AG04450 (cell line): ENCODE measurements at places on chromosomes 5 and 9.
A peak's percentile ranks its signal among the peaks of the same experiment; 100 is the strongest.

DNA sequence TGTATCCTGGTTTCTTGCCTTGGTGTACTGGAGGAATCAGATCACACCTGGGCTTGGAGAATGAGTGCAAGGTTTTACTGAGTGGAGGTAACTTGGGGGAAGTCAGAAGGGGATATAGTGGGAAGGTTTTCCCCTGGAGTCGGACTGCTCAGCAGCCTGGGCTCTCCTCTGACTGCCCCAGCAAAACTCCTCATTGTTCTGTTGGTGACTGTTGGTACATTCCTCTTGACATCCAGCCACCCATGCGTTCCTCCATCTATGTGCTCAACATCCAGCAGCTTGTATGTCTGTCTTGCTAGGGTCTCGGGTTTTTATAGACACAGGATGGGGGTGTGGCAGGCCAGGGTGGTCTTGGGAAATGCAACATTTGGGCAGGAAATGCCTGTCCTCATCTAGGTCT is 96.0 kb downstream of the ZFAND5 start:
- DNase-seq = no peak

- DNase-seq = no peak
Measured at GRCh38 chr9:129933185-129934040, 98.2 kb downstream of the USP20 start.

DNA sequence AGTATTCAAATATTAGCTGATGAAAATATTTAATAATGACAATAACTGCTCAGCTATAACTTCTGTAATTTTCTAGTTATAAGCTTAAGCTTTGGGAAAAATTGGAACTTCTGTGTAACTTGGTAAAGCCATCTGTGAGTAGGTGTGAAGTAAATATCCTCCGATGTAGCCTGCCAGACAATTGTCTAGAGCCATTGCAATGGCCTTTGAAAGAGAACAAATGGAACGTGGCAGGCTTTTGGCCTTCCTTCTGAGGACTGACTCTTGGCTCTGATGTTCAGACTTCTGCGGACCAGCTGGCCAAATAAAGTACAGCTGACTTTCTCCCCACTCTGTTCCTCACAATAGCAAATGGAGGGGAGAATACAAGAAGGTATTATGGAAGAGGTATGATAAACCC is 203.4 kb upstream of the NMUR2 start:
- DNase-seq = no peak

GRCh38 chr5:18375641-18376040 is 741.4 kb downstream of the TAF11L14 start:
- no peak for DNase-seq

DNA sequence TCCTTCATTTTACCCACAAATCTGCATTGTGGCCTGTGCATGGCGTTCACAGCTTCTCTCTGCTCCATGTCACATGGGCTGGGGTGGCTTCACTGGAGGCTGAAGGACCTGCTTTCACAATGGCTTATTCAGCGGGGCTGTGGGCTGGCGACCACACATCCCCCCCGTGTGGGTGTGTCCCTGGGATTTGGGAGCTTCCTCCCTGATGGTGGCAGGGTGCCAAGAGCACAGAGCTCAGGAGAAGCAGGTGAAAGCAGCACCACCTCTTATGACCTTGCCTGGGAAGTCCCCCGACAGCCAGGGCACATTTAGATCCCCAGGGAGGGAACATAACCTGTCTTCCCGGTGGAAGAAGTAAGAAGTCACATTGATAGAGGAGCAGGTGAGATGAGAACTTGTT is 5.0 kb upstream of the MED10 start:
- no peak for DNase-seq

DNA sequence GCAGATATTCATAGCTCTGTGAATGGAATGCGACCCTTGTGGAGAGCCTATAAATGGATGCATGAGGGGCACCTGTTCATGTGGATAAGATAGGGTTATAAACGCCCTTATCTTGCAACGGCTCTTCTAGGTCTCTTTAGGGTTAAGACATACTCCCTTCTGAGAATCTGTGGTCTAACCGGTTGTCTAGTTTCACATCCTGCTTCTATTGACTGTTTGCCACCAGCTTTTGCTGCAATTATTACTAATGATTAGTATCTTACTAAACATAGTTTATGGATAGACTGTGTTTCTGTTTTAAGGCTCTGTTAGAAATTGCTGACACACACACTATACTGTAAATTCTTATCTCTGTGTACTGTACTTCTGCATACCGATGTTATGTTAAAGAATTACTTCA is 198.9 kb upstream of the CYLC2 start:
- DNase-seq = no peak

DNA sequence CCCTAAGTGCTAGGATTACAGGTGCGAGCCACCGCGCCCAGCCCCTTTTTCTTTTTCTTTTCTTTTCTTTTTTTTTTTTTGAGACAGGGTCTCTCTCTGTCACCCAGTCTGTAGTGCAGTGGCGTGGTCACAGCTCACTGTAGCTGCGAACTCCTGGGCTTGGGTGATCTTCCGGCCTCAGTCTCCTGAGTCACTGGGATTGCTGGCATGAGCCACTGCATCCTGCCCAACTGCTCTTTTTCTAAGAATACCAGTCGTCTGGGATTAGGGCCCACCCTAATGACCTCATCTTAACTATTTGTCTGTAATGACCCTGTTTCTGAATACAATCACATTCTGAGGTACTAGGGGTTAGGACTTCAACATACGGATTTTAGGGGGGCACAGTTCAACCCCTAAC is 34.1 kb upstream of the NANS start:
- DNase-seq = no peak

- no peak for DNase-seq
Measured at GRCh38 chr5:2584579-2585269, 166.8 kb downstream of the IRX2 start.

GRCh38 chr5:76249621-76250020 is 153.5 kb upstream of the IQGAP2 start:
- no peak for DNase-seq

DNA sequence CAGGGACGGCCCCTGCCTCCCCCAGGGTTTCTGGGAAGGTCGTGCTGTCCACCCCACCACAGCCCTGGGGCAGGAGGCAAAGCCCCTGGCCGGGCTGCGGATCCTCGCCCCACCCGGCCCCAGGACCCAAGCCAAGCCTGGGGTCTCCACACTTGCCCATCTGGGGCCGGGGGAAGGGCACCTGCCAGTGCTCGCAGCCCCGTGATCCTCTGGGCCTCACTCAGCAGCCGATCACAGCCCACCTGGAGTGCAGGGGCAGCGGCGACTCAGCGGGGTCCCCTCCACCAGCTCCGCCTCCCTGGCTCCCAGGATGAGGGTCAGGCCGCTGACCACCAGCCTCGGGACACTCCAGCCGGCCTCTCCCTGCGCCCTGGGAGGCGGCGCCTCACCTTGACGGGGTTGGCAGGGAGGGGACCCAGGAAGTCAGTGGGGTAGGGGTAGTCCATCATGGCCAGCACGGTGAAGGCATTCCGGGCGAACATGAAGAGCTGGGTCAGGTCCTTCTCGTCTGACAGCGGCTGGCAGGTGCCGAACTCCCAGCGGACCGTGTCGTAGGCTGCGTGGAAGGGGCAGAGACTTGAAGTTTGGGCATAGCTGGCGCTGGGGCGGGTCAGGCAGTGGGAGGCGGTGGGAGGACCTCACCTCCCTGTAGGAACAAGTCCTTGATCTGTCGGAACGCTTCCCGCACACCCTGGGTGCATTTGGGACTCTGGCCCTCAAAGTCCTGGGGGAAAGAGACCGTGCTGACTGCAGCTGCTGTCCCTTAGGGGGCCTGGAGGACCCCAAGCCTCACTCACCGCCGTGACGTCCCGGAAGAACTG is 1.8 kb downstream of the DPP7 start:
- DNase-seq = no peak

- DNase-seq = peak; percentile 16
Measured at GRCh38 chr5:66807743-66808142, 211.6 kb downstream of the MAST4 start.

DNA sequence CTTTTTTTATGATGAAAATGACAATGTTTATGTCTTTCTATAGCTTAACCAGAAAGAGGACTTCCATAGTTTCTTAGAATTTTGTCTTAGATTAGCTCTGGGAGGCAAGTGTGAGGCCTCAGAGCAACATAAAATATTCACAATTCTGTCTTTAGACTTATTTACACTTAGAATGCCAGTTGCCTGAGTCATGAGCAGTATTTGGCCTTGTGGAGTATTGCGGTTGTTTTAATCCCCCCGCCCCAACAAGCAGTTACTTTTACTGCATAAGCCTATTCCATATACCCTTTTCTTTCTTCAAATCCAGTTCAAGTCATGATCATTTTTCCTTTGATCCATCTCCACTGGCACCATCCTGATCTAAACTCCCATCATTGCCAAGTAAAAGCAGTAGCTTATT is 198.0 kb upstream of the EGFLAM start:
- DNase-seq = peak; percentile 36

GRCh38 chr9:87112656-87113055 is 165.3 kb upstream of the GAS1 start:
- DNase-seq = no peak

DNA sequence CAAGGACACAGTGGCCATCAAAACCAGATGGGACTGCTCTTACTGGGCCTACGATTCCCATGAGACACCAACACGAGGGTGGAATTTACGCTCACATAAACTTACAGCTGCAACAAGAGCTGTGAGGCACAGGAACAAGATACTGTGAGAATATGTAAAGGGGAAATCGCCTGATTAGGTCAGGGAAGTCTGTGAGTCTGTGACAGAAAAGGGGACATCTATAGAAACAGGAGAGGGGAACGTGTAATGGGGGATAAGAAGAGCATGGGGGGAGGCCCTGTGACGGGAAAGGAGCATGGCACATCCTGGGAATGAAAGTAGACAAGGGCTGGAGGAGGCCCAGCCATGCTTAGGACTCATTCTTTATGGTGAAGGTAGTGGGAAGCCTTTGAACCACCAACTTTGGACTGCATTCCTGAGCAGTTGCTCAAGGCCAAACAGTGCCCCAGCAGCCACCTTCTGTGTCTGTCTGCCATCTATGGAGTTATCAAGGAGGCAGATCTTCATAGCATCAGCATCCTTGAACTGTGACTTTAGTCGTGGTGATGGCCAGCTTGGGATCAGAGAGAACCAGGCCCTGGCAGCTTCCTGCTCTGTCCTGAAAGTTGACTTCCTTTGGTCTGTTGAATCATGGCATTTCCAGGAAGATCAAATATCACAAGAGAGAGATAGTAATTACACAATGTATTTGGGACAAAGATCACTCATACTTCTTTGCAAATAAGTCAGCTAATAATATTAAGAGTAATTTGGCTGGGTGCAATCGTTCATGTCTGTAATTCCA is 87.9 kb upstream of the FAM169A start:
- no peak for DNase-seq

DNA sequence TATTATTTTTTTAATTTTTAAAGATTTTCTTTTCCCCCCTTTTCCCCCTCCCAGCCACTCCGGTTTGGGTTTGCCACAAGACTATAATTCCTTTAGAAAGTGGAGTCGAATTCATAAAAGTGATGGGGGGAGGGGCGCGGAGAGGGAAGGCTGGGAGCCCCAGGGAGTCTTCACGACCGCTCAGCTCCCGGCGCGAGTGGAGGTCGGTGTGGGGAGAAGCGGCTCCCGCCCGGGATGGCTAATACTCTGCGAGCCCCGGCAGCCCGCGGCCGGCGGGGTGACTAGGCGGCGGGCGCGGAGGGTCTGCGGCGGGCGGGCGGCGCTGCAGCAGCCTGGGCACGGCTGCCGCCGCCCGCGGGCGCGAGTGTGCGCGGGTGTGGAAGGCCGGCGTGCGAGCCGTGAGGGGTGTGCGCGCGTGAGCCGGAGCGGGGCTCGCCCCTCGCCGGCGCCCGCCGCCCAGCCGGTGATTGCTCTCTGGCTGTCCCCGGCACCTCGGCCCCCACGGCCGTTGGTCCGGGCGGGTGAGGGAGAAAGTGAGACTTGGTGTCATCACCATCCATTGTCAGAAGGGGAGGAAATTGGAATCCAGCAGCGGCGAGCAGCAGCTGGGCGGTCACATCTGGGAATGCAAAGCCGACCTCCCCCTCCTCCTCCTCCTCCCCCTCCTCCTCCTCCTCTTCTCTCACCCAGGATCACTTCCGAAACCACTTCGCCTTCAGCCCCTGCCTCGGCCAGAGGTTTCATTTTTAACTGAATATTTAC is at the start of gene PARP8:
Gene PARP8 (plus strand): TSS at position 377 of the 762 bp plus-strand sequence. CDS start 459 bp downstream, outside the sequence.
- DNase-seq = peak; percentile 11

GRCh38 chr9:132703336-132703735 is 33.1 kb downstream of the GTF3C4 start:
- DNase-seq = peak; percentile 4
